ENCODE measurements at places on chromosomes 16 and 17. TPM values are rescaled to one million over a fixed set of nuclear protein-coding genes. Genes with fewer than 3 reads are reported as not detected.

TMEM101 gene
- 13.5 TPM for total RNA-seq

KRTAP4-1 gene
- not detected for total RNA-seq

SLC13A2 gene
- total RNA-seq, result not detected

CDK5R1 gene
- 3.1 TPM for total RNA-seq

ENPP7 gene
- total RNA-seq, result not detected

MYO15B gene
- total RNA-seq, result 91.8 TPM

SLC5A11 gene
- 0.33 TPM for total RNA-seq

SDR42E2 gene
- total RNA-seq, result 0.22 TPM

DNAAF1 gene
- total RNA-seq, result 0.85 TPM

NT5M gene
- 2.1 TPM for total RNA-seq

IL32 gene
- total RNA-seq, result 15.6 TPM

KRTAP2-3 gene
- not detected for total RNA-seq
